NCI-H1436 treated with DMSO at 0.1 percent for 48 hours (cell line): ENCODE measurements at places on chromosomes 5 and 9.

DNA sequence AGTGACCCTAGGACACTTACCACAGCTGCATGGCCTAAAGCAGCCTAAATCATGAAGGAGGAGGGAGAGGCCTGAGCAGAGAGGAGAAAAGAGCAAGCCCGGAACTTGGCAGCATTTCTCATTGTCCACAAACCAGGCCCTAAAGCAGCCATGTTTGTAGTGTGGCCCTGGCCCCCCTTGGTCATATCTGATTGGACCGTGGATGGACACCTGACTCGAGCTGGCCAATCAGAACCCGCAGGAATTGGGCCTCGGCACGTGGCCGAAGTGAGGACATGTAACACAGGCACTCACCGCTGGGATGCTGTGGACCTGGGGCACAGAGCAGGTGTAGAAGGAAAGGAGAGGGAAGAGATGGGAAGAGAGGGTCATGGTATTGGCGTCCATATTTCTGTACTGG, 56.9 kb downstream of the ASS1 start:
- no peak for DNase-seq

DNA sequence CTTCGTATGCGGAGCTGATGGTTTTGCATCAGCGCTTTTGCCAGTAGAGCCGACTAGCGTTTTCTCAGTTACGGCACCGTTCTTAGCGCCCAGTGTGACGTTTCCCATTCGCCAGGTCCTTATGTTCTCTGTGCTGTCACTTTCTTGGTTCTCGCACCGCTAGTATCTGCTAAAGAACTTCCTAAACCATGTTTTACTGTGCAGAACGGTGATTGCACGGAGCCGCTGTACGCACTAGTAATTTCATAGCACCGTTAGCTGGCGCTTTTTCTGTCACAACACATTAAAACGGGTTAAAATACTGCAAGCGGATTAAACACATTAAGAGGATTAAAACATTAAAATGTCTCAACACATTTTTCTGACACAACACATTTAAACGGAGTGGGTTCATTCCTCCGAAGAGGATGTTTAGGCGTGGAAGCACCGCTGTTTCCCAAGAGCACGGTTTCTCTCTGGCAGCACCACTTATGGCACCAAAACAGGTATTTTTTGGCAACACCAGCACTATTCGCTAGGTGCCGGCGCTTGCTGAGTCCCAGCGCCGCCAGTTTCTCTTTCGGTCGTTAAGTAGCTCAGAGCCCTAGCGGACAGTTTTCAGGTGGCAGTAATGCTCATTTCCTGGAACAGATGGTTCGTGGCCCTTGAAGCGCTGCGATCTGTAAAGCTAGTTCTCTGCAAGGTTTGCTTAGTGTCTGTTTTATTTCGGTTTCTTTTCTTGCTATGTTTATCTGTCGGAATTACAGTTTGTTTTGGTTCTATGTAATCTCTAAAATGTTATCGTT, 20.3 kb downstream of the ANXA2R start:
- DNase-seq = peak; percentile 29

DNA sequence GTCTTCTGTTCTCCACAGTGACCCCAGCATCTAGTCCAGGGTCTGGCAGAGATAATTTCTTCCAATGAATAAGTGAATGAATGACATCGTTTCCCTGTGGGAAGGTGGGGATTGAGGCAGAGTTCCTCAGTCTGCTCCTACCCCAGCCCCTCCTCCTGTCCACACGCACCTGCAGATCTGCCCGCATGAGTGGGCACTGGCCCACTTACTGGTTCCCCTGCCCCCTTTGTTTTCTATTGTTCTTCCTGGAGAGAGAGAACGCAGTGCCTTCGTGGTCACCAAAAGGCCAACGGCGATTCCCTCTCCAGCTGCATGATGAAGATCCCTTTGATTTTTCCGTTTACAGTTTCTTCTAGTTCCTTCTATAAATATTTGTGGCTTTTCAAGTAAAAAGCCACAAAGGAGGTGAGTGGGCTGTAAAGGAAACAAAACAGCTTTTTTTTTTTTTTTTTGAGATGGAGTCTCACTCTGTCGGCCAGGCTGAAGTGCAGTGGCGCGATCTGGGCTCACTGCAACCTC, 5.8 kb upstream of the FPGS start:
- DNase-seq = no peak

DNA sequence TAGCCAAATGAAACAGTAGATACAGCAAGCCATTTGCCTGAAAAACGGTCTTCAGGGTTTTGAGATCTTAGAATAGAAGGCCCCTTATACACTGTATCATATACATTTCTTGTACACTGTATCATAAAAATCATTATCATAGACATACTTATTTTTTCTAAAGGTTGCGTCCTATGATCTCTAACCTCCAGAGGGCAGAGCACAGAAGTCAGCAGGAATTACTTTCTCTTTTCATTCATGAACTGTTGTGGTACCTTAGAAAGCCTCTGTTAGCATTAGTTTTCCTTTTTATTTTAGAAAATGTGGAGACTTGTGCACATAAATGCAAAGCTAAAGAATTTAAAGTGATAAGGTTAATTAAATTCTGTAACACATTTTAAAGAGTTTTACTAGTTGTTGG, 115.4 kb downstream of the OXCT1 start:
- DNase-seq = no peak

DNA sequence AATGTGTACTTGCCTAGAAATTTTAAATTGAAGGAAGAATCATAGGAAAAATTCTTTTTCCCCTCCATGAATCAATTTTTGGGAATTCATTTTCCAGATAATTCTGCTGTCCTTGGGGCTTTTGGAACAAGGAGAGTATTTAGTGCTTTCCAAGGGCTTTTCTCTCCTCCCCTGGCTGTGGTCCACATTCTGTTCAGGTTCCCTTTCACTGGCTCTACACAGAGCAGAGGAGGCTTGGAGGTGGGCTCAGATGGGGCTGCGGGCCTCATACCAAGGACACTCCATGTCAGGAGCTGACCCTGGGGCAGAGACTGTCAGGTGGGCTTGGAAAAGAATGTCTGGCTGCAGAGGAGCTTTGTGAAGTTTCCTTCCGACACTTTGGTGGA, 128.1 kb downstream of the GADD45G start:
- DNase-seq = no peak

- no peak for DNase-seq
Measured at GRCh38 chr9:128164307-128164885, 4.3 kb downstream of the BBLN start.

DNA sequence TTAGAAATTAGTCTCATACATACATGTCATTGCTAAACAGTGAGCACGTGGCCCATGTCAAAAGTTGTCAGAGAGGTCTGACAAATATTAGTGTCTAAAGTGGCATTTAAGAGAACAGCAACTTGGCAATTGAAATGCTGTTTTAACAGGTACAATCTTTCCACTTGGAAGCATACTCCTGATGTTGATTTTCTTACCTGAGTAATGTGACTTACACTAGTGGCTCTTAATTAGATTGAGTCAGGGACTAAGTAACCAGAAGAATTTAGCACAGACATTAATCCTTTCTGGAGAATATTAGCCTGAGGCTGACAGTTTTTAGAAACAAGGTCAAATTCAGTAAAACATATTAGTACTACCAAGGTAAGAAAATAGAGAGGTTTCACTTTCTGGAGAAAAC, 357.0 kb upstream of the ZNF608 start:
- no peak for DNase-seq
